ENCODE measurements at places on chromosomes 6 and 20.

DNA sequence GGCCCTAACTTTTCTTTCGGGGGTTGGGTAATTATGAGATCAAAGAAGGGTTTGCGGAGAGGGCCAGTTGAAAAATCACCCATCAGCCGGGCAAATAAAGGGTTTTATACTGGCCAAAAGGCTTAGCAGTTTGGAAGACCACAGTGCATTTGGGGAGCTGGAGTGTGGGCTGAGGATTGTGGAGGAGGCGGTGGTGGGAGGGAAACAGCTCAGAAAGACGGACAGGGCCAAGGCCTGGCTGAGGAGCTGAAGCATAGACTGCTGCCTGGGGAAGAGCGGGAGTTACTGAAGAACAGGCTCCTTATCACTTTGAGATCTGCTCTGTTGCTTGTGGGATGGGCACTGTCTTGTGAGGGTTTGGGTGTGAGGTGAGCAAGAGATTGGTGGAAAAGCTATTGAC, 144.2 kb downstream of the CARMIL1 start:
- DNase-seq, result no peak

- DNase-seq, result no peak
Measured at GRCh38 chr6:4806791-4807190, 30.6 kb downstream of the CDYL start.

DNA sequence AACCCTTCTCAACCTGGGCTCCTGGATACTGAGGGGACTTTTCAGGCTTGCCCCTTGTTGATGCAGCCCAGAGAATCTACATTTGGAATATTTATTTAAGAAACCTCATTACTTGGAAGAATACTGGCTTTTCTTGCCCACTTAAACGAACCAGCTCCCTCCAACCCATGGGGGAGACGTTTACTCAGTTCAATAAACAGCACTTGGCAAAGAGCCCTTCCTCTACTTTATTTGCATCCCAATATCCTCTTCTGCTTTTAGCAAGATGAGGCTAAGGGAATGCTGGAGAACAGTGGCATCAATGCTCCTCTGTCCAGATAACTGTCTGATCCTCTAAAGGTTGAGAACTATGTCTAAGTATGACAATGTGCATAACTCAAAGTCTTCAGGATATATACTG, 22.2 kb downstream of the PTPRK start:
- DNase-seq, result no peak

DNA sequence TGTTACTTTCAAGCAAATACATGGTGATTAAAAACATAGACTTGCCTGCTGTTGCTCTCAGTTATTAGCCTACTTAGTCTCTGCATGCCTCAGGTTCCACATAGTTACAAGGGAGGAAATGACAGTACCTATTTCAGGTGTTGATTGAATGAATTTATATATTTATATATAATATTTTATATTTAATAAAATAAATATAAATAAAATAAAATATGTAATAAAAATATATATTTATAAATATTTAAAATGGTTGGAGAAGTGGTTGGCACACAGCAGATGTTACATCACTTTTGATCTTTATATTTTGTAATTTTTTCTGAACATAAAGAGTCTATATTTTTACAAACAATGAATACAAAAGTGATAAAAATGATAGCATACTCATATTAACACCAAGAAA, 716.0 kb upstream of the EYS start:
- DNase-seq, result no peak

- DNase-seq, result no peak
Measured at GRCh38 chr20:7712661-7713060, 227.6 kb downstream of the HAO1 start.

DNA sequence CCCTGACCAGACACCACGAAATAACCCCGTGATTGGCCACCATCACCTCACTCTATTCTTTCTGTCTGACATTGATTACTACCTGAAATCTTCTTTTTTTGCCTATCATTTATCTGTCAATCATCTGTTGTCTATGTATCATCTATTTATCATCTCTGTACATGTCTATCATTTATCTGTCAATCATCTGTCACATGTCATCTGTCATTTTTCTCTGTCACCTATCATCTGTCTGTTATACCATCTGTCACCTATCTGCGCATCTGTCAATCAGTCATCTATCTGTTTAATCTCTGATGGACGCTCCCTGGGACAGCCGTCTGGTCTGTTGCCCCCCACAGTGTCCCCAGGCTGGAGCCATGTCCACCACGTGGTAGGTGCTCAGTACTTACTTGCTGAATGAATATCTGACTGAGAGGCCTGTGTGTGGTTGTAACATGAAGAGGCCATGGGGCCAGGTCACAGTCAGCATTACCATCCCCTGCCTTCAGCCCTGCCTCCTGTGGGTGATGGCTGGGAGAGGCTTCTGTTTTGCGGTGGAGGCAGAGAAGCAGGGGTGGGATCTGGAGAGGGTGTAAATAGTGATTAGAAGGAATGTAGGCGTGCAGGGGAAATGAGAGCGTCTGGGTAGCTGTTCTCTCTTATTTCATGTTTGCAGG, 302.7 kb downstream of the QKI start:
- DNase-seq, result no peak

GRCh38 chr6:97501853-97502252, 218.8 kb upstream of the MMS22L start:
- no peak for DNase-seq

DNA sequence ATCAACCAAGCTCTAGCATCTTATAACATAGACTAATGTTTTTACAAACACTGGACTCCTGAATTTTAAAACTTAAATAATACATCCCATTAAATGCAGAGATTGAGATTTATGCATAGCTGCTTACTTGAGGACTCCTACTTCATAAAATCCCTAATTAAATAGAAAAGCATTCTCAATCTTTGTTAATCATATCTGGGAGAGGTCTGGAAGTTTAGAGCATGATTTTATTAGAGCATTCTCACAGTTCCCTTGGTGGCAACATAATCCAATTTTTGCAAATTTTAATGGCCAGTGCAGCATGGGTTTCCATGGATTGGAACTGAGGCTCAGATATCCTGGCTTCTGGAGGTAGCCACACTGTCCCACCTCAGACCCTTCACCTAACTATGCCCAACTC, 19.5 kb downstream of the BTBD3 start:
- no peak for DNase-seq

DNA sequence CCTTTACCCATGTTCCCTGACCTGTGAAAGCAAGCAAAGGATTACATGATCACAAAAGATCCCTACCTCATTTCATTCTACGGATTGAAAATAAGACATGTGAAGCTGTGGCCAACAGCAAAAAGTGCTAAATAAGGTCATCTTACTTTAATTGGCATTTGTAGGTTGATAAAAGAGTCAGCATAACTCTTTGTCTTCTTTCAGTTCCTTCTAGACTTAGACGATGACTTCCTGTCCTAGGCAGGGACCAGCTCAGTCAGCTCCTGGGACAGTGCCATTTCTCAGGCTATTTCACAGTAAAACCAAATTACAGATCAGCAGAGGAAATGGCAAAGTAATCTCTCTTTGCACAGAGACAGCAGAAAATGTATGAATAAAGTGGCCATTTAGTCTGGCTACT, 480.7 kb downstream of the RFPL4B start:
- no peak for DNase-seq

- DNase-seq, result no peak
Measured at GRCh38 chr20:36629719-36630681, 16.0 kb downstream of the SLA2 start.

DNA sequence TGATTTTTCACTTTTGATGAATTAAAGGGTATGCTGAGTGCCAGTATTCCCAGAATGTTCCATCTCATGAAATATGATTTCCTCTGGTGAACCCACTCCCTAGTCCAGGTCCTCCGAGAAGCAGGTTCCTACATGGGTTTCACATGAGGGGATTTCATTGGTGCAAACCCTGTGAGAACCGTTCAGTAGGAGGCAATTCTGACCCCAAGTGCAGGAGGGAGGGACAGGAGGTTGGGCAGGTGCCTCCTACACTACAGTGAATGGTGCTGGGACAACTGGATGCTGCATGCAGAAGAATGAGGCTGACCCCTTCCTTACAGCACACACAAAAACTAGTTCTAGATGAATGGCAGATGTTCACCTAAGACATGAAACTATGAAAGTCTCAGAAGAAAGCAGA, 5.1 kb upstream of the ULBP2 start:
- DNase-seq, result no peak

GRCh38 chr6:78916411-78916810, 49.1 kb downstream of the IRAK1BP1 start:
- no peak for DNase-seq

DNA sequence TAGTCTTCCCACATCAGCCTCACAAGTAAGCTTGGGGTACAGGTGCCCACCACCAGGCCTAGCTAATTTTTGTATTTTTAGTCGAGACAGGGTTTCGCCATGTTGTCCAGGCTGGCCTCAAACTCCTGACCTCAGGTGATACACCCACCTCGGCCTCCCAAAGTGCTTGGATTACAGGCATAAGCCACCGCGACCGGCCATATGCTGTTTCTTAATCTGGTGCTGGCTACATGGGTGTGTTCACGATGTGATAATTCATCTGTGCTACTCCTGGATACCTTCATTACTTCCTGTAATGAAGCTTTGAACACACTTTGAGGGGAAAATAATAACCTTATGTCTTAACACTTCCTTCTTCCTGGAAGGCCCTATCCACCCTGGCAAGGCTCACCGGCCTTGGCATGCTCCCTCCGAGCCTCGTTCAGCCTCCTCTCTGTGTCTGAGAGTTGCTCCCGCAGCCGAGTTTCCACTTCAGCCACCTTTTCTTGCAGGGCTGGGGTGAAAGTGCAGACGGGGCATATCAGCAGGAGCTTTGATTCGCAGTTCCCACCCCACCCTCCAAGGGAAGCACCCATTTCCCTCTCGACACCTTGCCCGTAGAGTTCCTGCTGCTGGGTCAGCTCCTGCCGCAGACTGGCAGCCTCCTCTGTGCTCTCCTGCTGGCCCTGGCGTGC, 5.6 kb upstream of the PSORS1C2 start:
- DNase-seq, result no peak

- no peak for DNase-seq
Measured at GRCh38 chr20:37837924-37838323, 65.0 kb upstream of the VSTM2L start.

- DNase-seq, result no peak
Measured at GRCh38 chr6:87918461-87918941, 129.1 kb upstream of the SPACA1 start.

Measured in stimulated activated CD8-positive, alpha-beta memory T cell treated with anti-CD3 and anti-CD28 coated beads, Interleukin-7, amount 100 ng/mL, for 1 hour (primary cell).